CD4-positive, alpha-beta memory T cell (primary cell): ENCODE measurements at places on chromosomes 11 and 22.

- no peak for DNase-seq
These were observed 1344.0 kb upstream of the RAG2 start for GRCh38 chr11:37942081-37942480.

DNA sequence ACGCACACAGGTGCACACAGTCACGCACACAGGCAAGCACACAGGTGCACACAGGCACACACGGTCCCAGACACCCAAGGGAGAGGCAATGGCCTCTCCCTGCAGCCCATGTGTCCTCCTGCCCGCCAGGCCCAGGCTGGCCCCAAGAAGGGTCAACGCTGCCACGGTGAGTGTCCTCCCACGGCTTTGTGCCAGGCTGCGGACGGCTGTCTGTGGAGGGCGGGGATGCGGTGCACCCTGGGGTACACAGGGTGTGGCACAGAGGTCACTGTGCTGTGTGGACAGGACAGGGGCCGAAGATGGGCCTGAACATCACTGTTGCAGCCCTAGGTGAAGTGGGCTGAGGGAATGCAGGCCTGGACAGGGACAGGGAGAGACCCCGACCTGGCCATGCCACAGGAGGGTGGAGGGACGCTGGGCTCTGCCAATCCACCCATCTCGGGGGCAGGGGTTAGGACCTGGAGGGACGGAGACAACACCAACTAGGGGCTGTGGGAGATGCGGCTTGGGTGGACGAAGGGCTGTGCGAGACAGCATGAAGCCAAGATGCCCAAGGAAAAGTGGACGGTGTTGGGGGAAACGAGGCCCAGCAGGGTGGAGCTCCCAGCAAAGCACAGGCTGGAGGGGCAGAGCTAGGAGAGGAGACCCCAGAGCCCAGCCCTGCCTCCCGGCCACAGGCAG is 523.8 kb downstream of the BRD1 start:
- no peak for DNase-seq

- no peak for DNase-seq
These were observed 30.1 kb downstream of the CD44 start for GRCh38 chr11:35169112-35169511.

- DNase-seq = no peak
These were observed 36.5 kb downstream of the PRDM11 start for GRCh38 chr11:45182902-45183301.

GRCh38 chr22:26281941-26282340 is 112.7 kb downstream of the SEZ6L start:
- no peak for DNase-seq

GRCh38 chr11:19311308-19312030 is 70.7 kb upstream of the E2F8 start:
- DNase-seq = no peak

DNA sequence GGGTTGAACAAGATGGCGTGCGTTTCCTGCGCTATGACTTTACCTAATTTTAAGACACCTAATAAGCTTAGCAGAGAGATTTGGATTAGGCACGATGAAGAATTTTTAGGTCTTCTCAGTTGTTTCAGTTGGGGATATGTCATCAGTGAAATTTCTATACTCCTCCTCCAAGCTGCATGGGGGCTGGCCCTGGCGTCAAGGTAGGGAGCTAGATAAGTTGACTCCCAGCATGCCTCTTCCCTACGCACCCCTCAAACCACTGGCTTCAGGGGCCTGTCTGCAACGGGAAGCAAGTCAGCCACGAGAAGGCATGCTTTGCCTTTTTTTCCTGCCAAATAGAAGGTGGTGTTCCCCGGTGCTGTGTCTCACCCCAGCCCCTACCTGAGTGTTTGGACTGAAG is 13.3 kb downstream of the DGAT2 start:
- DNase-seq = no peak

DNA sequence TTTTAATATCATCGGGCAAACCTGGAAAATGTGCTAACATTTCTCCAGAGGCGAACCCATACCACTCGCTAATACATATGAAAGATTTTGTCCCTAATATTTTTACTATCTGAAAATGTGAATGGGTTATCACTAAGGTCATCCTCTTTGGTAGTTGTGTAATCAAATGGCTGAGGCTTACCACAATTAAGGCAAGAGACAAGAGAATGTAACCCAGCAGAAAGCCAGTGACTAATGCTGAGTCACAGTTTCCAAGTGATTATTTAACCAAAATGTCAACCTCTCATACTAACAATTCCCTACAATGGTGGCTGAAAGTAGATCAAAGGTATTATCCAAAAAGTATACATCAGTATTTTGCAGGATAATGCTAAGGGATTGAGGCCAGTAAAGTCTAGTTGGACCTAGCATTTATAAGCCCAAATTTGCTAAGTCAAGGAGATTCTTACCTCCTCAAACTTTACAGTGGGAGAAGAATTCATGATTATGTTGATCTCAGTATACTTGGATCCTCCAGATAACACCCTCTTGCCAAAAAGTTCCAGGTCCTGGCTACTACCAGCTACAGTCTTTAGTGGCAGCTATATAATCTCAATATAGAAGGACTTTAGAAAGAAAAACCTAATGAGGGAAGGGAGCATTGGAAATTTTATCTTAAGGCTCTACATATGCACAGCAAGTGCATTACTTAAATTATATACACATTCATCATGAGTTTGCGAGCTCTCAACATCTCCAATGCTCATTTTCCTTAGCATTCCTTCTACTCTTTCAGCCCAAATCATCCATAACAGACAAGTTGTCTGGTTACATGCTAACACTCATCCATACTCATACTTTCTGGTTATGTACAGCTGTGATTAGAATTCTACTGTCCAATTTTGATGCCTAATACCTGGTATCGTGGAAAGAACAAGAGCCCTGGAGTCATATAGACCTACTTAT is 25.4 kb downstream of the SIK3 start:
- no peak for DNase-seq

- no peak for DNase-seq
These were observed 39.0 kb downstream of the BMAL1 start for GRCh38 chr11:13316528-13316961.

DNA sequence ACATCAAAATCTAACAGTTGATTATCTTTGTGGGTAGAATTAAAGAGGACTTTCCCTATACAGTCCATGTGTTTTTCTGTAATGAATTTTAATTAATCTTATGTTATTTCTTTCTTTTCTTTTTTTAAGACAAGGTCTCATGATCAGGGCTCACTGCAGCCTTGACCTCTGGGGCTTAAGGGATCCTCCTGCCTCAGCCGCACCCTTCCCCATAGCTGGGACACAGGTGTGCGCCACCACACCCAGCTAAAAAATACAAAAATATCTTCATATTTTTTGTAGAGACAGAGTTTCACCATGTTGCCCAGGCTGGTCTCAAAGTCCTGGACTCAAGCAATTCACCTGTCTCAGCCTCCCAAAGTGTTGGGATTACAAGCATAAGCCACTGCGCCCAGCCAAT is 7.7 kb downstream of the RAB30 start:
- DNase-seq = no peak

GRCh38 chr11:11403763-11404725 is 51.0 kb upstream of the CSNK2A3 start:
- no peak for DNase-seq

DNA sequence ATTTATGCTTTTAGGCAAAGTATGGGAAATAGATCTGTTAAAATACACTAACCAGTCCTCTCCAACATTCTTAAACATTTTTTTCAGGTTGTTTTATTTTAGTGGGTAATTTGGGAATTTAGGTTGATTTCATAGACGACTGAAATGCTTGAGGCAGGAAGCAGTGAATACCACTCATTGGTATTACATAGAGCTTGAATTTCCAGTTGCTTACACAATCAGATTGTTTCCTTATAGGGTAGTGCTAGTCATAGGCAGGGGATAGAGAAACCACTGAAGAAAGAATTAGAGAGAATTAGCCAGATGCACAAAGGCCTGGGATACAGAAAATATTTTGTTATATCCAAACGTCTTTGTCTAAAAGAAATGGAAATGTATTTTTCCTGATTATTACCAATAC is 23.9 kb upstream of the LYVE1 start:
- DNase-seq = no peak

DNA sequence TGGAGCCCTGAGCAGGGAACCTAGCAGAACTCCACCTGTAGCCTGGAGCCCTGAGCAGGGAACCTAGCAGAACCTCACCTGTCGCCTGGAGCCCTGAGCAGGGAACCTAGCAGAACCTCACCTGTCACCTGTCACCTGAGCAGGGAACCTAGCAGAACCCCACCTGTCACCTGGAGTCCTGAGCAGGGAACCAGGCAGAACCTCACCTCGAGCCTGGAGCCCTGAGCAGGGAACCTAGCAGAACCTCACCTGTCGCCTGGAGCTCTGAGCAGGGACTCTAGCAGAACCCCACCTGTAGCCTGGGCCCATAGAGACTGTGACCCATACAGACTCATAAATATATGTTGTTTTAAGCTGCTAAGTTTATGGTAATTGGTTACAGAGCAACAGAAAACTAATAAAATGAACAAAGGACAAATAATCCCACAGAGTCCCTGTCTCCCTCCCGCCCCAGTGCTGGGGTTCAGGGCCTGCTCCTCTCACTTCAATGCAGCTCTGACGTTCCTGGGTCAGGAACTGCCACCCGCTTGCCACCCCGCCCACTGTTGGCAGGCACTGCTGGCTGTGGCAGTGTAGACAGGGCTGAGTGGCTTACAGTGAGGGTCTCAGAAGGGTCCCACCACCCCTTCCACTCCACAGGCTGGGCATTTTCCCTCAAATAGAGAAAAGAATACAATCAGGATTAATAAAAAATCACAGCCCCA is 259.1 kb downstream of the TBC1D22A start:
- DNase-seq = no peak

GRCh38 chr22:35198738-35199137 is 58.6 kb upstream of the HMGXB4 start:
- no peak for DNase-seq

DNA sequence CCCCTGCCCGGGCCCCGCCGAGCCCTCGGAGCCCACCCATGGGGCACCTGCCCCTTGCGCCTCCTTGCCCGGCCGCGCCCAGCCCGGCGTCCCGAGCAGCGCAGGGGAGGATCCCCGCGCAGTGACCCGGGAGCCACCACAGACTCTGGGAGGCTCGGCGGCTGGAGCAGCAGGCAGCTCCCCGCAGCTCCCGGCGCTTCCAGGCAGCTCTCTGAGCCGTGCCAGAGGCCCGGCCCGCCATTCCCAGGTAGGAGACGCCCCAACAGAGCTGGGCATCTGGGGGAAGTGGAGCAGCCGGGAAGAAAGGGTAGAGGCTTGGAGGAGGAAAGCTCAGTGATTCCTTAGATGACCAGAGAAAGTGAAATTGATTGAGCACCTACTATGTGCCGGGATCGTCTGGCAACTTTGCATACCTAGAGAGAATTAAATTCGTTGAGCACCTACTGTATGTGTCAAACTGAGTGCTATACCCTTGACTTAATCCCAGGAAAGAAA is 670 bp downstream of the RASD2 start:
- no peak for DNase-seq

- DNase-seq = no peak
These were observed 704.0 kb downstream of the KCNA4 start for GRCh38 chr11:29312812-29313211.

- DNase-seq = no peak
These were observed 142.0 kb upstream of the NTM start for GRCh38 chr11:131228378-131228777.

- DNase-seq = no peak
These were observed 5.7 kb downstream of the AMOTL1 start for GRCh38 chr11:94773842-94774241.

DNA sequence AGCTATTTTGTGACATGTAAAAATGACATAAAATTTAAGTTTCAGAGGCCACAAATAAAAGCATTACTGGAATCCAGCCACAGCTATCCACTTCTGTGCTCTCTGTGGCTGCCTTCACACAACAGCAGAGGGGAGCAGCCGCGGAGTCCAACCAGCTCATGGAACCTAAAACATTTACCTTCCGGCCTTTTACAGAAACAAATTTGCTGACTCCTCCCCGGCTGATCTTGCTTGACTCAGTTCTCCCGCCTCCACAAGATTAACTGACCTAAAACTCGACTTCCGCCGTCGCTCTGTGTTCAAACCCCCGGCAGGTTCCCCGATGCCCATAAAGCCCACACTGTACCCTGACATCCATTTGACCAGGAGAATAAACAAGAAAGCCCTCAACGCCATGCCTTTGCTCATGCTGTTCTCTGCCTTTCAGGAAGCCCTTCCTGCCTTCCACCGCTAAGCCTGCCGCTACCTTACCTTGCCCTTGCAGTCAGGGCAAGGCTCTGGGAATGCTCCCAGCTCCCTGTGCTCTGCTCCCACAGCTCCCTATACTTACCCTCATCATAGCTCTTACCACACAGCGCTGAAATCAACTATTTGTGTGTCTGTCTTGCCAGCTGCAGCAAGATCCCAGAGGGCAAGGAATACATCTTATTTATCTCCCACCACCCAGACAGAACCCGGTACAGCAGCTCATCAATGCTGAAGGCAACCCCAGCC is 35.4 kb downstream of the MICAL3 start:
- no peak for DNase-seq

GRCh38 chr22:47533961-47534803 is 771.7 kb downstream of the TBC1D22A start:
- no peak for DNase-seq

DNA sequence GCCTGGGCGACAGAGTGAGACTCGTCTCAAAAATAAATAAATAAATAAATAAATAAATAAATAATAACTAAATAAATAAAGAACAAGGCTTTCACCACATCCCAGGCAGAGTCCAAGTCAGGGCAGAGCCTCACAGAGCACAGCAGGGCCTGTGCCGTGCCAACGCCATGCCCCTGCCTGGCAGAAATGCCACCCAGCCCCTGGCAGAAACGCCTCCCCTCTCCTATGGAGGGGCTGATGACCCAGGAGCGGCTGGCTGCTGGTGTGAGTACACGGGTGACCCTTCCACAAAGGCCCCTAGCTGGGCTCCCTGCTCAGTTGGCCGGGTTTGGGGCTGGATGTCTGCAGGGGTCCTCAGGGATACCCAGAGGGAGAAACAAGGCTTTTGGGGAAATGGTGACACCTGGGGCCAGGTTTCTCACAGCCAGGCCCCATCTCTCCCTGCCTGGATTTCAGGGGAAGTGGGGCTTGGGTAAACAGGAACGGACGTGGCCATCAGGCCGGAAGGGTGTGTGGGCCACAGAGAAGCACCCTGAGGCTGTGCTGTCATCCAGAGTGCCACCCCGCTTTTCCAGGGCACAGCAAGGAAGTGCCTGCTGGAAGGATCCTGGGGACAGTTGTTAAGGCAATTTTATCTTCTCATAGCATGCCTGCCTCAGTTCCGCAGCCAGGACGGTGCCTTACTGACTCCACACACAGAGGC is 5.1 kb downstream of the BID start:
- DNase-seq = no peak

DNA sequence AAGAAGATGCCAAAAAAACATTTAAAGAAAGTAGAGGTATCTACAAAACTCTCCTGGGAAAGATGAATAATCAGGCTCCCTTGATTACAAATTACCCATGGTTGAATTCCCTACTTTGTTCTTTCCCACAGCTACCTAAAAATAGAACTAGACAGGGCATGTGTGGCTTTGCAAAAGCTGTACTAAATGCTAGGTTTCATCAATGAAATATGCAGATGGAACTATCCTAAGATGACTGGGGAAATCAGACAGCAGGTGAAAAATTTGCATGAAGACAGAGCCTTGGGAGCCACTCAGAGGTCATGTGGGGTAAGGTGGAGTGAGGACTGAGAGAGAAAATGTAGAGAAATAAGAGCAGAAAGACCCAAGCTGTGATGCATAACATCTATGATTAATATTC is 14.7 kb downstream of the LAYN start:
- no peak for DNase-seq
